ENCODE measurements at places on chromosomes 13 and 19.
A peak's percentile ranks its signal among the peaks of the same experiment; 100 is the strongest.

- no peak for DNase-seq
Measured at GRCh38 chr13:24281188-24282008, 28.0 kb upstream of the C1QTNF9 start.

DNA sequence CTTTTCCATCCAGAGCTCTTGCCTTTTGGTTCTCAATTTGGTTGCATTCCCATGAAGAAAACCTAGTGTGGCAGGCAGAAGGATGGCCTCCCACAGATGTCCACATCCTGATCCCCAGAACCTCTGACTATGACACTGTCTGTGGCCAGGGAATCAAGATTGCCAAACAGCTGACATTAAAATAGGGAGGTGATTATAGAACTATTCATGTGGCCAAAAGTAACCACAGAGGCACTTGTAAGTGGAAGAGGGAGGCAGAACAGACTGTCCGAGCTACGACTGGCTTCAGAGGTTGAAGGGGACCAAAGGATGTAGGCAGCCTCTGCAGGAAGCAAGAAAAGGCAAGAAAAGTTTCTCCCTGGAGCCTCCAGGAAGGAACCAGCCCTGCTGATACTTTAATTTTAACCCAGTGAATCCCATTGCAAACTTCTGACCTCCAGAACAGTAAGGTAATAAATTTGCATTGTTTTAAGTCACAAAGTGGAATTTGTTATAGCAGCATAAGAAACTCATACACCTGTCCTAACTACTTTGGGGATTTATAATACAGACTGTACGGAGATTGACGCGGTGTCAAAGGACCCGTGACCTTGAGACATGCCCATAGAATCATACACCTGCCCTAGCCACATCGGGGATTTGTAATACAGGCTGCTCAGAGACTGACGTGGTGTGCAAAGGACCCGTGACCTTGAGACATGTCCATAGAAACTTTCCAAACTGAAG is 106.5 kb downstream of the ATP11A start:
- no peak for DNase-seq

DNA sequence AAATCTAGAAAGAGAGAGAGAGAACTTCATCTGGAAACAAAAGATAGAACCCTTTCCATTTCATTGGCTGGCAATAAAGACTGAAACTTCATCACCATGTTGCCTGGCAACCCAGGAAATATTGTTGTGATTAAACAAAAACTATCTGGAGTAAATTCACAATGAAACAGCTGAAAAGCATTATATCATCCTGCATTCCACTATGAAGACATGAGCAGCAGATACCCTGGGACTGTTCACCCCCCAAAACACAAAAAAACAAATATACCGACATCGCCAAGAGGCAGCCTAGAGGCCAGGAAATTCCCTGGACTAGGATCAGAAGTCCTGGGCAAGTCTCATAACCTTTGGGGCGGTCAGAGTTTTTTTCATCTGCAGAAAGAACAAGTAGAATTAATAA is 158.3 kb downstream of the FOXO1 start:
- no peak for DNase-seq

DNA sequence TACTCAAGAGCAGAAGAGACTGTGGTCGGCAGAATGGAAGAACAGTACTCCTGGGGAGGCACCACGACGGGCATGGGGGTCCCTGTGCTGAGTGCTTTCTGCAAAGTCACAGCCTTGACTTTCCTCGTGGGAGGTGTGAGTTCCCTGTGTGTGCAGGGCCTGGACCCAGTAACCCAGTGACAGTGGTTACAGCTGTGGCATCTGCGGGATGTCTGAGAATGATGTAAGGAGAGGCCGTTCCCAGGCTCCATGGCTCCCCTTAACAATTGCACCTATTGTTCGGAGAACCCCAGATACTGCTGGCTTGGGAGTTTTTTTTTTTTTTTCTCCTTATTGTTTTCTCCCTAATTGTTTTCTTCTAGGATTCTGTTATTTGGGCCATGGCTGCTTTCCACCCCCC is 5.1 kb upstream of the NANOS2 start:
- DNase-seq, result no peak

- DNase-seq, result no peak
Measured at GRCh38 chr19:17873786-17874757, 2.3 kb downstream of the SLC5A5 start.

GRCh38 chr19:52660981-52661380 is 22.8 kb upstream of the ZNF83 start:
- no peak for DNase-seq

GRCh38 chr13:87986639-87987250 is 315.6 kb downstream of the SLITRK5 start:
- no peak for DNase-seq

DNA sequence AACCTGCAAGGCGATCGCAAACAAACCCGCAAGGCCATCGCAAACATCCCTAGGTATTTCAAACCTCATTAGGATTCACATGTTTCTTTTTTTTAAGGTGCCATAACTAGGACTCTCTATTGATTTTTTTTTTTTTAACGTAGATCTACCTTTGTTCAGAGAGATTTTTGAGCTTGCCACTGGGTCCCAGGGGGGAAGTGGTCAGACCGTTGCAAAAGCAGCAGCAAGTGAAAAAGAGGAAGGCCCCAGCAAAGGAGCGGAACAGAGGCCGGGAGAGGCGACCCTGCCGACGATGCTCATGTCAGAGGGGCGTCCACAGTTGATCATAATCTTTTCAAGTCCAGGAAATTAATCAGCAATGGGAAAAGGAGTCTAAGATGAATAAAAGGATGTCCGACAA is 32.7 kb upstream of the FLT1 start:
- DNase-seq, result peak; percentile 42

DNA sequence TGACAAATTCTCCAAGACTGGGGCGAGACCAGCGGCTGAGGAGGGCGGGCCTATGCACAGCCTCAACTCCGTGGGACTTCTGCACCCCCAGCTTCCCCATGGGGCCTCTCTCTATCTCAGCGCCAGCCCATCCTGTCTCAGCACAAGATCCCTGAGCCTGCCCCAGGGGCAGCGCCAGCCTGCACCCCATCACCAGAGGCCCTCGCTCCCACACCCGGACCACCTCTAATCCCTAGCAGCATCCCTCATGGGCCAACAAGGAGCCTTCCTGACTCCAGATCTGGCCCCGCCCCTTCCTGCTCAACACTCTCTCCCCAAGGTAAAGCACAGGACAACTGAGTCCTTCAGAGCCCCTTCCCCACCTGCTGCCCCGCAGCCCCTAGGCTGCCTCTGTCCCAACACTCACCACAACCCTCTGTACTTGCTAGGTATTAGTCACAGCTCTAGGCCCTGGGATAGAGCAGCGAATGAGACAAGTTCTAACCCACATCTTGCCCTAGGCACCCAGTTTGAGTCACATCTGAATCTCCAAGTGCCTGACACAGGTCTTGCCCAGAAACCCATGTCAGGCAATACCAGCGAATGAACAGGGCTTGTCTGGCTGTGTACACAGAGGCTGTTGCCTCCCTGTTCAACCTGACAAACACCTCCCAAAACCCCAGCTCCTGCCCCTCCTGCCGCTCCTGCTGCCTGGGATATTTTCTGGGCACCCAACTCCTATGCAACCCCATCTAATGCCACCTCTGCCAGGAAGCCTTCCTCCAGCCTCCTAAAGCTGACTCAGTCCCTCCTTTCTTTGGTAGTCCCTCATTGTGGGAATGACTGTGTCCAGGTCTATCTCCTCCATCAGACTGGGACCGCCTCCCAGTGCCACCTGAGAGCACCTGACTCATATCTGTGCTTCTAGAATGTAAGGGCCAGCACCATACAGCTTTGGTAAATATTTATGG is 18.6 kb downstream of the GRIK5 start:
- DNase-seq, result no peak

DNA sequence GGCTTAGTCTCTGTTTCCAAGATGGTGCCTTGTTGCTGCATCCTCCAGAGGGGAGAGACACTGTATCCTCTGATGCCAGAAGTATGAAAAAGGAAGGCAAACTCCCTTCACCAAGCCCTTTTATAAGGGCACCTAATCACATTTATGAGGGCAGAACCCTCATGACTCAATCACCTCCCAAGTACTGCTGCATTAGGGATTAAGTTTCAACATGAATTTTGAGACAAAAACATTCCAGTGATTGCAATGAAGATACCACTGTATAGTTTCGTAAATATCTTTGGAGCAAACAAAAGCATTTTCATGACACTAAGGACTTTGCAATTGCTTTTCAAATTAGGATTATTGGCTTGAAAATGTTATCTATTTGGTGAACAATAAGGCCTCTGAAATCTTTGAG is 63.8 kb downstream of the RNF17 start:
- DNase-seq, result no peak

GRCh38 chr13:44157606-44158005 is 216.0 kb upstream of the SERP2 start:
- DNase-seq, result no peak

- no peak for DNase-seq
Measured at GRCh38 chr19:6685482-6685881, 15.5 kb upstream of the TNFSF14 start.

- no peak for DNase-seq
Measured at GRCh38 chr19:31334849-31335624, 14.2 kb downstream of the TSHZ3 start.

DNA sequence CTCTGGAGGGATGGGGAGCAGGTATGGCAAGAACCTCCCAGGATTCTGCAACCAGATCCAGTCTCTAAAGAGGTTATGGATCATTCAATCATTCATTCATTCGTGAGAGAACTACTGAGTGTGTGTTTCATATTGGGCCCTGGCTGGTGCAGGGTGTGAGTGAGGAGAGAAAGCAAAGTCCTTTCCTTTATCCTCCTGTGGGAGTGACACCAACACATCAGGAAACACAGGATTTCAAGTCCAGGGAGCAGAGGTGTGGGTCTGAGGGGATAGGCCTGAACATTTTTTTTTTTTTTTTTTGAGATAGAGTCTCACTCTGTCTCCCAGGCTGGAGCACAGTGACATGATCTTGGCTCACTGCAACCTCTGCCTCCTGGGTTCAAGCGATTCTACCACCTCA is 3.3 kb downstream of the CEACAM1 start:
- DNase-seq, result no peak

- no peak for DNase-seq
Measured at GRCh38 chr19:13032837-13033236, 37.6 kb downstream of the NFIX start.

GRCh38 chr13:48693998-48694397 is 40.3 kb downstream of the CYSLTR2 start:
- DNase-seq, result no peak

DNA sequence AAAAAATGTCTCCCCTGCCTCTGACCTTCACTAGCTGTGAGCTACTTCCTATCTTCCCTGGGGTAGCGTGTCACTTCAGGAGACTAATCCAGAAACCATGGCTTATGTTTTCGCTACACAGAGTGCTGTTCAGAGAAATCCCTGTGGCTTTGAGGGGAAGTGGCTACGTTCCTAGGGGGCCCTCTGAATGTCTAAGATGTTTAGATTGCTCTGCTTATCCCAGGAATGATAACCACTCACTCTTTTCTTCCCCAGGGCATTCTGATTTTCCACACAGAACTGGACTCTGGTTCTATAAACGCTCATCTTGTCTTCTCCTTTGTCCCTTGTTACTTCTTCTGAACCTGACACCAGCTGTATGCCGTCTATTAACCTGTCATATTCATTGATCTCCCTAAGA is 572.5 kb downstream of the OLFM4 start:
- no peak for DNase-seq

- no peak for DNase-seq
Measured at GRCh38 chr13:76522083-76522755, 364.0 kb downstream of the KCTD12 start.

DNA sequence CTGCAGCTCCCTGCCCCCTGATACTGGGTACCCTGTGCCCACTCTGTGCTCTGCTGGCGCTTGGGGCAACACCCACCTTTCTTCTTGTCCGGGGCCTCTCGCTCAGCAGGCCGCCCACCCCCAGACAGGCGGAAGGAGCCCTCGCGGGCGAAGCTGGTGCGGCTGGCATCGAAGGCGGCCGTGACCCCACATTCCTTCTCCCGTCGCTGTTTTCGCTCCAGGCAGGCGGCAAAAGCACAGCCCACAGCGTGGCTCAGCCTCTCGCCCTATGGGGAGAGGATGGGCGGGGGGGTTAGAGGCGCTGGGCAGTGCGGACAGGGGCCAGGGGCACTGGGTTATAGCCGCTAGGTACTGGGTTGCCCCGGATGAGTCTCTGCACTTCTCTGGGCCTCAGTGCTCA is 13.3 kb downstream of the NUMBL start:
- DNase-seq, result no peak

- no peak for DNase-seq
Measured at GRCh38 chr19:33503030-33503429, 18.6 kb downstream of the PEPD start.

GRCh38 chr13:42769650-42770049 is 11.7 kb upstream of the FAM216B start:
- no peak for DNase-seq

DNA sequence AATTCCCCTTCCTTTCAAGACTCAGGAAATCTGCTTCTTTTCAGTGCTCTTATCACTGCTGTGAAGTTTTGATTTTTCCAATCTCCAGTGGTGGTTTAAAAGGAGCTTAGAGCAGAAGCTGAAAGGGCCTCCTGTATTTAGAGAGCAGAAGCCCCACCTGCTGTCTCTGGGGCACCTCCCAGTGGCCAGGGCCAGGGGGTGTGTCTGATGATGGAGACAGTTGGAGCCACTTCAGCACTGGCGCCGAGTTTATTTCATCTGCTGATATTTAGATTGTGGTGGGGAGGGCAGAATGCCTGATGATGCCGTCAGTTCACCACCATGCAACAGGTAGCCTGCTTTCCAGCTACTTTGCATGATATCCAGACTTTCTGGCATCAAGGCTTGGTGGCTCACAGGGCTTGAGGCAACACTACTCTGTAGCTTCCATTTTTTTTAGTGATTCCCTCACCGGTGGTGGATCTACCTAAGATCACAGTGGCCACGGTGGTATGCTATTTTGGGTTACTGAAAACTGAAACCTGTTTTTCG is 371.9 kb downstream of the KCNRG start:
- DNase-seq, result no peak

- no peak for DNase-seq
Measured at GRCh38 chr19:15177269-15178116, 23.3 kb downstream of the NOTCH3 start.

GRCh38 chr13:51213173-51213728 is 8.9 kb upstream of the FAM124A start:
- no peak for DNase-seq

DNA sequence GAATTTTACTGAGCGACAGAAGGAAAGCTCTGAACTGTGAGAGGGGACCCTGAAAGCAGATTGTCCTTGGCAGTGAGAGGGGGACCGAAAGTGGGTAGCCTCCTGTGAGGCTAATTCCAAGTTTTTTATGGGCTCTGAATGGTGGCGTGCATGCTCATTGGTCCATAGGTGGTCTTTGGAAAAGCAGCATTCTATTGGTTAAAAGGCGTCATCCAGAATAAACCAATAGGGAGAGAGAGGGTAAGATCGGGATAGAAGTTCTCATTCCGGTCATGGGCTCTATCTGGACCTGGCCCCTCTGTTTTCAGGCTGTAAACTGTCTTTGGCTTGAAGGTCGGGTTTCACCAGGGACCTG is 539.8 kb upstream of the PCDH9 start:
- no peak for DNase-seq

GRCh38 chr19:1026783-1027649 is 608 bp downstream of the CNN2 start:
- DNase-seq, result no peak

DNA sequence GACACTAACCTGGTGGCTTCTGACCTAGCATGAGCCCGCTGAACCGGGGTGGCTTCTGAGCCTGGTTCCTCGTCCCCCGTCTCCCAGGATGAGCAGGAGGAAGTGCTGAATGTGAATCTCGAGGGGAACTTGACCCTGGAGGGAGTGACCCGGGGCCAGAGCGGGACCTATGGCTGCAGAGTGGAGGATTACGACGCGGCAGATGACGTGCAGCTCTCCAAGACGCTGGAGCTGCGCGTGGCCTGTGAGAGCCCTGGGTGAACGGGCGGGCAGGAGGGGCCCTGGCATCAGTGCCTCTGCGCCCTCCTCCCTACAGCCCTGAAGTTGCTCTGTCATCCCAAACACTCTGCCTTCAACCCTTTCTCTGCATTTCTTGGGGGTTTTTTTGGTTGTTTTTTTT is 5.6 kb downstream of the BCAM start:
- no peak for DNase-seq
